IPS-NIHi11 (cell line): ENCODE measurements at places on chromosomes 11 and 22.

DNA sequence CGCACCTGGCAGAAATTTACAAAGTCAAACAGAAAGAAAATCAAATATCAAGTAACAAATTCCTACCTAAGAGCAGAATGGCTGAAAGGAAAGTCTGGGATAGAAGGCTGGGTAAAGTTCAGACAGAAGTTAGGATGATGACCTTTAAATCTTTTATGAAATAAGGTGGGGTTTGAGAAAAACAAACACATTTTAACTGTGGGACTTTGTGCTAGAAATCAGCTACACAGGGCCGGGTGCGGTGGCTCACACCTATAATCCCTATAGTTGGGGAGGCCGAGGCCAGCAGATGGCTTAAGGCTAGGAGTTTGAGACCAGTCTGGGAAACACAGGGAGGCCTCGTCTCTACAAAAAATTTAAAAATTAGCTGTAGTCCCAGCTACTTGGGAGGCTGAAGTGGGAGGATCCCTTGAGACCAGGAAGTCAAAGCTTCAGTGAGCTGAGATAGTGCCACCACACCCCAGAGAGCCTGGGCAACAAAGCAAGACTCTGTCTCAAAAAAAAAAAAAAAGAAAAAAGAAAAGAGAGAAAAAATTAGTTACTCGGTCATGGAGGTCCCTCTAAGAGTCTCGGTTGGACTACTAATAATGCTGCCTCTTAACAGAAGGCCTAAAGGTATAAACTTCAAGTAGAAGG lies 119.7 kb upstream of the BID start:
- DNase-seq = no peak

- no peak for DNase-seq
Measured at GRCh38 chr22:46047841-46048595, 71.1 kb upstream of the WNT7B start.

DNA sequence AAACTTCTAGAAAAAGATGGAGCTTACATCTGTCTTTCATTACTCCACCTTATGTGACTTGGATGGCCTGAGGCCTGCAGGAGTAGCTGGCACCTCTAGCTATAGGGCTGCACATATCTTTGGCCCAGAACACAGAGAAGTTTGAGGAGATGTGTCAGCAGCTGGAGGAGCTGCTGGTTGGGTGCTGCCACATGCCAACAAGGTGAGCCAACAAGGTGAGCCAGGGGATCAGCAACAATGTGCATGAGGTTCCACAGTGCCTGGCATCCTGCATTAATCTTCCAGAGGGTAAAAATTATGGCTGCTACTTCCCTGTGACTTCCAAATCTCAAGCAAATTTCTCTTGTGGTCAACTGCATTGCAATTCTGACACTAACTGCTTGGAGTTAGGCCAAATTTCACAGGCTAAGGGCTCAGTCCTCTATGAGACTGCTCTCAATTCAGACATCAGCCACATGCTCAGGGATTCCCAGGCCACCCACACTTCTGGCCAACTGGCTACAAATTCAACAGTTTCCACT lies 16.0 kb downstream of the RBM7 start:
- no peak for DNase-seq

GRCh38 chr22:34096770-34097169 lies 176.5 kb upstream of the LARGE1 start:
- DNase-seq = no peak

DNA sequence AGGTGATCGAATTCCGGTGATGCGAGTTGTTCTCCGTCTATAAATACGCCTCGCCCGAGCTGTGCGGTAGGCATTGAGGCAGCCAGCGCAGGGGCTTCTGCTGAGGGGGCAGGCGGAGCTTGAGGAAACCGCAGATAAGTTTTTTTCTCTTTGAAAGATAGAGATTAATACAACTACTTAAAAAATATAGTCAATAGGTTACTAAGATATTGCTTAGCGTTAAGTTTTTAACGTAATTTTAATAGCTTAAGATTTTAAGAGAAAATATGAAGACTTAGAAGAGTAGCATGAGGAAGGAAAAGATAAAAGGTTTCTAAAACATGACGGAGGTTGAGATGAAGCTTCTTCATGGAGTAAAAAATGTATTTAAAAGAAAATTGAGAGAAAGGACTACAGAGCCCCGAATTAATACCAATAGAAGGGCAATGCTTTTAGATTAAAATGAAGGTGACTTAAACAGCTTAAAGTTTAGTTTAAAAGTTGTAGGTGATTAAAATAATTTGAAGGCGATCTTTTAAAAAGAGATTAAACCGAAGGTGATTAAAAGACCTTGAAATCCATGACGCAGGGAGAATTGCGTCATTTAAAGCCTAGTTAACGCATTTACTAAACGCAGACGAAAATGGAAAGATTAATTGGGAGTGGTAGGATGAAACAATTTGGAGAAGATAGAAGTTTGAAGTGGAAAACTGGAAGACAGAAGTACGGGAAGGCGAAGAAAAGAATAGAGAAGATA lies at the start of gene MALAT1:
TSS of gene MALAT1 (plus strand) at position 69 of the 736 bp plus-strand sequence.
- no peak for DNase-seq

- peak; percentile 29 for DNase-seq
Measured at GRCh38 chr11:88414385-88414861, 76.9 kb upstream of the CTSC start.

GRCh38 chr11:122696662-122697061 lies 41.1 kb downstream of the UBASH3B start:
- no peak for DNase-seq

- DNase-seq = no peak
Measured at GRCh38 chr11:44351006-44351660, 41.2 kb upstream of the ALX4 start.

DNA sequence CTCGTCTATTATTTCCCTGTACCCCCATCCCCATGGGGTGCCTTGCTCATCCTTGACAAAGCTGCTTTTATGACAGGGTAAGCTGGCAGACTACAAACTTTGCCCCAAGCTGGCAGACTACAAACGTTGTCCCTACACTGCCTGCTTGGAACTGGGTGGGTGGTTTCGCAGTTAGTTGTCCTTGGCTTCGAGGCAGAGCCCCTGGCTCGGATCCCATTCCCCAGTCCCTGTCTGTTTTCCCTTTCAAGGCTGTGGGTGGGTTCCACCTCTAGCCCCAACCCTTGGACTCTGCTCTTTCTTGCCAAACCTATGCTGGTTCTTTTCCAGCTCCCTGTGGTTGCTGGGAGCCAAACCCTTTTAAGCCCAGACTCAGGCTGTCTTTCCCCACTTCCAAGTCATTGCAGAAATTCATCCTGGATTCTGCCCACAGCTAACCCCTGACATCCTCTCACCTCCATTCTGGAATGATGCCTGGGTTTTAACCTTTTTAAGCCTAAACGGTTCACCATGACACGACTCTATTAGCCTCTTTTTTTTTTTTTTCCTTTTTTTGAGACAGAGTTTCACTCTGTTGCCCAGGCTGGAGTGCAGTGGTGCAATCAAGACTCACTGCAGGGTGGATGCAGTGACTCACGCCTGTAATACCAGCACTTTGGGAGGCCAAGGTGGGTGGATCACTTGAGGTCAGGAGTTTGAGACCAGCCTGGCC lies 9.2 kb upstream of the RBM14 start:
- DNase-seq = no peak

DNA sequence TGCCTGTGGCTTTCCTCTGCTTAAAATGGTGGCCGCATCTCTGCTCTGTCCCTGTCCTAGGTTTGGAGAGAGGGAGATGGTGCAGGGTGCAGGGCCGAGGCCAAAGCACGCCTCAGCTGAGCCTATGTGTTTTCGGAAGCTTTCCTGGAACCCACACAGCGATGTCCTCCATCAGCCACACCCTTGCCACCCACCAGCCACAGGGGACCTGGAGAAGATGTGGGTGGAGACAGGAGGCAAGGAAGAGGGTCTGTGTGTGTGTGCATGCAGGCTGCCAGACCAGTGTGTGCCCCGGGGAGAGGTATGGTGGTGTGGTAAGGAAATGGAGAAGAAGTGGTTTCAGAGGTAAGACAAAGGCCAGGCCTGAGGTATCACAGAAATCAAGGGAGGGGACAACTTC lies 155.7 kb downstream of the TBC1D22A start:
- no peak for DNase-seq

DNA sequence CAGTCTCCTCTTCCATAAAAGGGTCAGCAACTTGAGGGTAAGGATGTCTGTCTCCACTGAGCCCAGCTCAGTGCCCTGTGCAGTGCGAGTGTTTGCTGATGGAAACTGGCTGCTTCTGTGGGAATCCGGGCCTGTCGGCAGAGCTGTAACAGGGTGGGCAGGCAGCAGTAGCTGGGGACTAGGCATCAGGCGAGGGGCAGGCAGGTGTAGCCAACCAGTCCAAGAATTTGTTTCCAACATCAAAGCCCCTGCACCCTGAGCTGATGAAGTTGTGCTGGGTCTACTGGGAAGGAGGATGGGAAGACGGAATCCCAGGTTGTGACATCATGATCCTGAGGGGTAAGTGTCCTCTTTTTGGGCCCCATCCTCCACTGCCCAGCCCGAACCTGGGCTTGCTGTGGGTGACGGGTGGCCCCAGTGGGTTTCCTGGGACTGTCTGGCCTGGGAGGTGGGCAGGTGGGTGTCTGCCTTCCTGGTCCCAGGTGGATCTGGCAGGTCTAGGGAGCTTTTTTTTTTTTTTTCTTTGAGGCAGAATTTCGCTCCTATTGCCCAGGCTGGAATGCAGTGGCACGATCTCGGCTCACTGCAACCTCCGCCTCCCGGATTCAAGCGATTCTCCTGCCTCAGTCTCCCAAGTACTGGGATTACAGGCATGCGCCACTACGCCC lies 11.0 kb downstream of the SLC29A2 start:
- DNase-seq = no peak

DNA sequence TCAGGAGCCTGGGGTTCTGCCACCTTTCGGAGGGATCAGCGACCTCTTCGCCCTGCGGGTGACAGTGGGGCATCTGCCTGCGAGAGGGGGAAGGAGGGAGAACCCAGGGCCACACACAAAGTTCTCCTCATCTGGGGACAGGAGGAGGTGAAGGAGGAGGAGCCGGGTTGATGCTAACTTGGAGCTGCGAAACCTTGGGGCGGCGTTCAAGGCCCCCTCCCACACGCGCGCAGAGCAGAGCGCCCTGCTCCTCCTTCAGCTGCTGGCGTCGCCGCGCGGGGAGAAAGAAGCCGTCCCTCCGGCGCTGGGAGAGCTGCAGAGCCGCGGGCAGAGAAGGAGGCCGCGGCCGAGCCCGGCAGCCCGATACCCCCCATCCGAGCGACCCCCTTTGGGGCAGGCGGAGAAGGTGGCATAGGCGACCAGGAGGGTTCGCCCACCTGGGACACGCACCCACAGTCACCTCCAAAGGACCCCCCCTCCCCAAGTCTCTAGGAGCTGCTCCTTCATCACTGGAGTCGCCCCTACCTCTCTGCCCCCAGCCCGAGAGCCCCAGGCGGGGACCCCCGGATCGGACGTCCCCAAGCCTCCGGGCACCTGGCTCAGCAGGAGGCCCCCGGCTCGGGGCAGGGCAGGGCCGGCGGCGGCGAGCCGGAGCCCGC lies at the start of gene RASD2:
TSS of gene RASD2 (plus strand) at position 237 of the 659 bp plus-strand sequence. CDS start 5,979 bp downstream, outside the sequence.
- DNase-seq = peak; percentile 63

DNA sequence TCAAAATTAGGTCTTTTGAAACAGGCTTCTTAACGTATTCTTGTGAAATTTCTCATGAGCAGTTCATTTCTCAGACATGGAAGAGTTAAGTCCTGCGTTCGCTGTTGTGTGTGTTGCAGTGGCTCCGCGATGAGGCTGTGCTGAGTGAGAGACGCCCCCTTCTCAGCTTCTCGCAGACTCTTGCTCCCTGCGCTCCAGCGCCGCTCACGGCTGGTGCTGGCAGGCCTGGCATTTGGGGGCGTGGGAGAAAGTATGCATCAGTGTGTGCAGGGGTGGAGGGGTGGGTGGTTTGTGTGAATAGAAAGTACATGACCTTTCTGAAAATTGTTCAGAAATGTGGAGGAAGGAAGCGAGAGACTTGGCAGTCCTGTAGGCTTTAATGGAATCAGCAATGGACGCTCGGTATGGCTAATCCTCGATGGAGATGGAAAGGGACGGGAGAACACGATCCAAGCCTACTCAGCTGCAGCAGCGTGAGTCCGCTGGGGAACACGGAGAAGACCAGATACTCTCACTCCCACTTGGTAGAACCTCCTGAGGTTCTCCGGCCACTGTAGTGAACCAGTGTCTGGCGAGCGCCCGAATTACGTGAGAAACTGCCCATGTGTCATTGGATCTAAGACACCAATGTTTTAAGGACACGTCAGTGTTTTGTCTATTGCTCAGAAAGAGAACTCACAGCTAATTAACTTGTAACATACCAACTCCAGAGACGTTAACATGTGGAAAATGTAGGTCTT lies 5.9 kb downstream of the TAB1 start:
- no peak for DNase-seq

DNA sequence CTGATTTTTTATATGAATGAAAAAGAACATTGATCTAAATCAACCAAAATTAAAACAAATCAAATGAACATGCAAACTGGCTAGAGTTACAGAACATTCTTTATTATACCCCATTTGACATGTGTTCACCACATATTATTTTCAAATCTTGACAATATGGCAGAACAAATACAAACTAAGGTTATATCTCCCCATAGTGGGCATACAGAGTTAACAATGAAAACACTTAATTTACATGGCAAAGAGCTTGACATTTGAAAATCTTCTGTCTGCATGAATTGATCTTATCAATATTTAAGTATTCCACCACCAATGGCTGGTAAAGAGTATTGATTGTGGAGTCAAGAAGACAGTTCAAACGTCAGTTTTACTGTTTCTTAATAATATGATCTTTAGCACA lies 197.9 kb upstream of the ANO3 start:
- no peak for DNase-seq

GRCh38 chr11:128644576-128644975 lies 49.3 kb upstream of the FLI1 start:
- no peak for DNase-seq
